Mesendoderm (in vitro differentiated cells): ENCODE measurements at places on chromosomes 6 and 20.

- DNase-seq: no peak
Measured at GRCh38 chr6:158548418-158549161, 11.3 kb upstream of the TMEM181 start.

DNA sequence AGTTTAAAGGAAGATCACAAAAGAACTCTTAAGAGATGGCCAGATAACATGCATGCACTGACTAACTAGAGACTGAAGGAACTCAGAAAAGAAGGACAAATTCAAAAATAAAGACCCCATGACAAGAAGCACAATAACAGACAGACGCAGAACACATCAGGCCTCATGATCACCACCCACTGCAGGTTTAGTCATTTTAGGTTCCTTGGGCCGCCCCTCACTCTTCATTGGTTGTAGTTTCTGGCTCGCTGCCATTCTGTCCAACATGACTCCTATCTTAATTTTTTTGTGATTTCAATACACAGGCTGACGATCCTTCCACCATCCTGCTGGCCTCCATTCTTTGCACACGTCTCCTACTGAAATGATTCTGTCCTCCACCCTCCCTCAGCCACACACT is 21.6 kb downstream of the STX7 start:
- DNase-seq: no peak

- no peak for DNase-seq
Measured at GRCh38 chr6:131412960-131413830, 159.8 kb upstream of the ARG1 start.

DNA sequence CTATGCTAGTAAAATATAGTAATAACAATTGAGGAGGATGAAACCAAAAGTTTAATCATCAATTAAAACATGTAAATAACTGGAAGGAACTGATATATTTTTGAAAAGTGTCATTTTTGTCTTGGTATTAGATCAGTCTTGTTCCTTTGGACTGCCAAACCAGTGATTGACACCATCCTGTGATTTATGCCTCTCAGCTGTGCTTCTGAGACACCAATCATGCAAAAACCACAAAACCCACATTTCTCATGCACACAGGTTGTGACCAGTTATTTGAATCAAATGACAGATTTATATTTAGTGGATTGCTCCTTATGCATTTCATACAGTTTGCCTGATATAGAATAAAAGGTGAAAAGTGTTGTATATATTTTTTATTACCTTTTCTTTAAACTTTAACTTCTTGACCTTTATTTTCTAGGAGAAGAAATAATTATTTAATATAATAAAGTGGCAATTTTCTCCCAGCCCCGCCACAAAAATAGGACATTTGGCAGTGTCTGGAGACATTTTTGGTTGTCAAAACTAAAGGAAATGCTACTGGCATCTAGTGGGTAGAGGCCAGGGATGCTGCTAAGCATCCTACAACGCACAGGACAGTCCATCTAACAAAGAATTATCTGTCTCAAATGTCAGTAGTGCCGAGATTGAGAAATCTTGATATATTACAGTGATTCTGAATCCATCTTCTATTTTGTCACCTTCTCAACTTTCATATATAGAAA is 383.6 kb downstream of the BCKDHB start:
- DNase-seq: no peak

DNA sequence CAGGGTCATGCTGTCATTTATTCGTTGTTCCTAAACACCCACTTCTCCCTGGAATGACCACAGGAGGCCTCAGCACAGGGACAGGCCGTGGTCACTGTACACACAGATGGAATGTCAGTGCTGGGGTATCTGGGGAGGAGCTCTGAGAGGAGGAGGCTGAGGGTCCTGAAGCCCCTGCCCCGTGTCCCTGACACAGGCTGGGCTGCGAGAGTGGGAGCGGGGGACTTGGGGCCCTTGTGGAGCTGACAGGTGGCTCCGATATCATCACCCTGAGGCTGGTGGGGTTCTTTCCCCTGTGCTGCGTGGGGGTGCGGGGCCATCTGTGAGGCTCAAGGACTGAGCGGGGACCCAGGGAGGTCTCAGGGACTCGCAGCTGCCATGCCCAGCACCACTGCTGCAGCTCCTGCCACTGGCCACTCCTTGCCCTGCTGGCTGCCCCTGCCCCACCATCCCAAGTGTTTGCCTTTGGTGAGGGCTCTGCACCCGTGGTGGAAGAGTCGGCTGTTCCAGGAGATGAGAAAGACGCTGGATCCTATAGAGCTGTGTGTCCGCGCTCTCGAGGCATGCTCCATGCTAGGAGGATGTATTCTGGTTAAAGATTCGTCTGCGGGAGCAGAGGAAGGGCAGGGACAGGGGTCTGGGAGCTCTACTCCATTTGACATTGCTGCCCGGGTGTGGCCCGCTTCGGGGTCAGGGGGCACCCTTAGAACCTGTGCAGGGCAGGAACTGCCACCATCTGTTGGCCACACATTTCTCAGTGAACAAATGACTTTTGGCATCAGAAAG is 18.9 kb downstream of the NPEPL1 start:
- no peak for DNase-seq

- peak; percentile 53 for DNase-seq
Measured at GRCh38 chr6:152669895-152670294, 27.8 kb upstream of the MYCT1 start.

DNA sequence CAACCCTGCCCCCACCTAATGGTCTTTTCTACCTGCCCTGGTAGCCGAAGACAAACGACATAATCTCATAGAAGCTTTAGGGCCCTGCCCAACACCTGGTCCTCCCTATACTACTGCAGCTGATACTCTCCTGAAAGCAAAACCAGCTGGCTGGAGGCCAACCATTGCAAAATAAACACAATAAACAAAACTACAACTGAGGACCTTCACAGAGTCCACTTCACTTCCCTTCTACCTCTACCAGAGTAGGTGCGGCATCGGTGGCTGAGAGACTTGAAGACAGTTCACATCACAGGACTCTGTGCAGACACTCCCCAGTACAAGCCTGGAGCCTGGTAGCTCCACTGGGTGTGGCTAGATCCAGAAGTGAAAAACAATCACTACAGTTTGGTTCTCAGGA is 476.2 kb downstream of the MMUT start:
- no peak for DNase-seq

GRCh38 chr6:25916789-25917490 is 13.6 kb downstream of the SLC17A2 start:
- DNase-seq: no peak

DNA sequence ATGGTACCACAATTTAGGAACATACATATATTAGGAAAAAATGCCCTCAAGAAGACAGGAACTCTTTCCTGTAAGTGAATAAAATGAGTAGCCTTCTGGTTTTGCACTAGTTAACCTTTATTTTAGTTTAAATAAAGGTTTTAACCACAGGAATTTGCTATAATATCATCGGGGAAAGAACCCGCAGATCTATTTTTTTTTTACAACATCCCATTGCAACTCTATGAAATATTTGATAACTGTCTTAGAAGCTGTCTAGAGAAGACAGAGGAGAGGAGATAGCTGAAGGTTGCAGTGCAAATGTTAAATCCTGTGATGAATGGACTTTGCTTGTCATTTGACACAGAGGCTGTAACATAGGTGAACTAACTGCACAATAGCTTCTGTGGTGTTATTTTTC is 69.5 kb downstream of the TINAG start:
- DNase-seq: no peak
